ENCODE measurements at places on chromosomes 5 and 9.

GRCh38 chr5:39513236-39513635 lies 88.5 kb upstream of the DAB2 start:
- no peak for DNase-seq

GRCh38 chr9:91111876-91112275 lies 249.8 kb downstream of the AUH start:
- no peak for DNase-seq

DNA sequence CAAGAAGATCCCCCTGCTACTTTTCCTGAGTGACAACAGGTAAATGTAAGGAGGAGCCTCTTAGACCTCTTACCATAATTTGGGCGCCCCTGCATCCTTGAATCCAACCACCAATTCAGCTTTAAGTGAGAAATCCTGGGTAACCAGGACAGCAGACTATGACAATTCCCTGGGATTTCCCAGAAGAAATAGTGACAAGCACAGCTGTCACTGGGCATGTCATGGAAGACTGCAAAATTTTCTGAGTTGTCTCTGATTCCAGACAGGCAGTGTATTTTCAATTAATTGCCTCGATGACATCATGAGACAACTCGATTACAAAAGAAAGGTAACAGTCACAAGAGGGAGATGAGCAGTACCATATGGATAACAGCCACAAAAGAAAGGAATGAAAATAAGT lies 256.9 kb downstream of the BNC2 start:
- no peak for DNase-seq

GRCh38 chr9:27311184-27311583 lies 14.2 kb upstream of the EQTN start:
- DNase-seq, result no peak

DNA sequence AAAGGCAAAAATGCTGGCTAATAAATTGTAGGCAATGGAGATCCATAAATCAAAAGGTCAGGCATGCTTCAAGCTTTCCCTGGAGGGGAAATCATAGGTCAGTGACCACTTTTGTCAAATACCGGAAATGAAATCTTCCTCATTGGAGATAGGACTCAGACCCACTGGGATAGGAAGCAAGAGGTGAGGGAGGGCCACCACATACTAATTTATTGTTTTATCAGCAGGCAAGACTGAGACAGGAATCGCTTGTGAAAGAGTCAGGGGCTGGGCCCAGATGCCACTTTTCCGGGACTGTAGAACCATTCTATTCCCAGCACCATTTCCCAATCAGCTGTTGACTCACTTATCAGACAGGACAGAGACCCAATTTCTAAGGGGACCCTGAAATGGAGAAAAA lies 256.3 kb upstream of the TRIM32 start:
- DNase-seq, result no peak

- DNase-seq, result no peak
These were observed 26.0 kb downstream of the GAPT start for GRCh38 chr5:58517198-58517597.

GRCh38 chr5:139711906-139712224 lies 63.7 kb downstream of the CXXC5 start:
- no peak for DNase-seq

DNA sequence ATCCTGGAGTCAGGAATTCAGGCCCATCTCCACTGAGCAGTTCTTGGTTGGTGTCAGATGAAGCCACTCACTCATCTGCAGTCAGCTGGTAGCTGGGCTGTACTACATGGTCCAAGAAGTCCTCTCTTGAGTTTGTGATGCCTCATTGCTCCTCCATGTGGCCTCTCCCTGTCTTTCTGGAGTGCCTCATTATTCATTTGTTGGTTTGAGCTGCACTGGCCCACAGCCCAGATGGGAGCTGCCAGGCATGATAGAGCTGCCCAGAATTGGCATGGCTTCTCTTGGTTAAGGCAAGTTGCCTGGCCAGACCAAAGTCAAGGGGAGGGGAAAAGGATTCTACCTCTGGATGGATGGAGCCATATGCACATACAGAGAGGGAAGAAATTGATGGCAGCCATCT lies 8.0 kb downstream of the PTCD2 start:
- no peak for DNase-seq

DNA sequence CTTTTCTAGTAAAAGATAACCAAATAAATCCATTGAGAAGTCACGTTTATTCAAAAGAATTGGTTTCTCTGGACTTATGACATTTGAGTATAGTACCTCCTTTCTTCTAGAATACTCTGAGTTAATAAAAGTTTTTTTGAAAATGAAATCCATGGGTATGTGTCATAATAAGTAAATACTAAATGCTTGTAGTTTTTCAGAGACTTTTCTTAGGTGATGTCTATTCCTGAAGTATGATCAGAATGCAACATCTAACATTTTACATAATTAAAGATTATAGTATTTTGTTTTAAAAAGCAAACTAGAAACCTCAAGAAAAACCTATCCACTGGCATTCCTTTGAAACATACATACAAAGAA lies 63.2 kb downstream of the NFIB start:
- no peak for DNase-seq

DNA sequence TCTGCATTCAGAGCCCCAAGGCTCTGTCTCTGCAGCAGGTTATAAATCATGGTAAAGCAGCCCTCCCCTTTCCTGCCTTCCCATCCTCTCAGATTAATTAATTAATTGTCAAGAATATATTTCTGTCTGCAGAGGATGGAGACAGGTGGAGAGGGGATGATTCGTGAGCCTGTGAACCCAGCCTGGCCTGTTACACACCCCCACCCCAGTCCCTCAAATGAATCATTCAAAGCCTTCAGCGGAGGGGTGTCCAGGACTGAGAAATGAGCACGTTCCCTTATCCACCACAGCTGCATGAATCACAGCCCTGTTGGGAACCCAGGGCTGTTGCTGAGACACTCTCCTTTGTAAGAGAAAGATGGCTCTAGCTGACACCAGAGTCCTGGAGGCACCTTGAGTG lies 56.0 kb downstream of the NIPAL4 start:
- DNase-seq, result peak; percentile 75

DNA sequence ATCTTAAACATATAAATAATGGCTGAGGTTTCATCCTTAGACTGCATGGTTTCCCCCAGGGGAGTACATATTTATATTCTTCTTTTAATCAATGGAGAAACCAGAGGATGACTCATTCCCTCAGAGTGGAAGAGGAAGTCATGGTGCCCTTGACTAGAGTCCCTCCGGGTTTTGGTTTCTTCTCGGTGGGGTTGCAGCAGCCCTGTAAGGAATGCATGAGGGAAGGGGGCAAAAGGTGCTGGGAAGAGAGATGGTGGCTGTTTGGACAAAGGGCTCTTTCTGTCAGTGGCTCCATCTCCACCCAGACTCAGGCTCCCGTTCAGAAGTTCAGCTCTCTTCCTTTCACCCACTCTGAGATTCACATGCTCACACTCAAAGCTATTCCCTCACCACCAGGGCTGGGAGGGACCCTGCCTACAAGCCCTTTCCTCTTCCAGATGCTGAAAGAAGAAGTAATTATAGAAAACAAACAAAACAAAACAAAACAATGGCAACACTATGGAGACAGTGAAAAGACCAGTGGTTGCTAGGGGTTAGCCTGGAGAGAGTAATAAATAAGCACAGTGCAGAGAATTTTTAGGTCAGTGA lies 129.8 kb upstream of the IL12B start:
- DNase-seq, result no peak

GRCh38 chr5:99243111-99243510 lies 314.3 kb upstream of the CHD1 start:
- DNase-seq, result no peak

- DNase-seq, result no peak
These were observed 39.8 kb upstream of the TTC39B start for GRCh38 chr9:15346837-15347236.

- DNase-seq, result no peak
These were observed 8.7 kb upstream of the B4GALT1 start for GRCh38 chr9:33175649-33176325.

GRCh38 chr5:168093200-168093910 lies 198.1 kb upstream of the WWC1 start:
- DNase-seq, result no peak

DNA sequence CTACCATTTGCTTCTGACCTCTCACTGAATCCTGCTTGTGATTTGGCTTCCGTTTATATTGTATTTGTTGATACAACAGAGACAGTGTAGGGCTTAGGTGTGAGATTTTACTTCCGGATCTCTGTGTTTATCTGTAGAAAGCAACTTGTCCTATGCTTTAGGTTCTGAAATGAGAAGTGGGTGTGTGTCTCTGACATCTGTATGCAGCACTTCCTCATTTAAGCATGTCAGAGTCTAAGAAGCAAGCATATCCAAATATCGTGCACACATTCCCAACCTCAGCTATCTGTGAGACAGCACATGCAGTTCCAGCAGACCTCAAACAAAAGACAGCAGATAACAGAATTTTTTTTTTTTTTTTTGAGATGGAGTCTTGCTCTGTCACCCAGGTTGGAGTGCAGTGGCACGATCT lies 16.3 kb downstream of the KLF9 start:
- no peak for DNase-seq

DNA sequence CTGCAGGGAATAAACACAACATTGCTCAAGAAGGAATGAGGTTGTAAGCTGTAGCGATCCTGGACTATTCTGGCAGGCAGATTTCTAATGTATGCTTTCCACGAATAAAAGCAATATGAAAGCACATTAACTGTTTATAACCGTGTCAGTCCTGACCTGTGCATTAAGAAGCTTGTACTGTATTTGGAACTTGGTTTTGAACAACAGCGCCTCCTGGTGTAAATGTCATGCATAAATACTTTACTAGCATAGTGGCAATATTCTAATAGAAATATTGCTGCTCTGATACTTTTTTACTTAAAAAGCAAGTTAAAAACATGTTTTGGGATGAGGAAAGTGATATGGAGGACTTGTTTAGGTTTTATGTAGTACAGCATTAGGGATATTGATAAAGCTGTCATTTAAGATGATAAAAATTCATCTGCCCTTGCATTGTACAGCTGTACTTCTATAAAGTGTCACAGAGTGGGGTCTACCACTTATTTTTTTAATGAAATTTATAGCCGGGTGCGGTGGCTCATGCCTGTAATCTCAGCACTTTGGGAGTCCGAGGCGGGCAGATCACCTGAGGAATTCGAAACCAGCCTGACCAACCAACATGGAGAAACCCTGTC lies 70.7 kb upstream of the GNE start:
- peak; percentile 12 for DNase-seq

DNA sequence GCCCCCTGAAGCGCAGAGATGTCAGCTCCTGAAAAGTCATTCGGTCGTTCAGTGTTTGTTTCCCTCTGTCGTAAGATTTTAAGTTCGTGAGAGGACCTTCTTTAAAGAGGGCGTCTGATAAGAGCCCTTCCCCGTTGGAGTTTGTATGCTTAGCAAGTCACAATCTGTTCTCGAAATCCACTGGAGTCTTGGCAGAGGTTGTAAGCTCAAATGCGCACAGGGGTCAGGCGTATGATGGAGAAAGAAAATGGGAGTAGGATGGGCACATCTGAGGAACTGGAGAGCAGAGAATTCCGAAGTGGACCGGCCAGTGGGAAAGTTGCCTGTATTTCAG lies 710 bp downstream of the HSD17B4 start:
- no peak for DNase-seq

GRCh38 chr9:18920141-18921084 lies 112.6 kb downstream of the SAXO1 start:
- DNase-seq, result no peak

DNA sequence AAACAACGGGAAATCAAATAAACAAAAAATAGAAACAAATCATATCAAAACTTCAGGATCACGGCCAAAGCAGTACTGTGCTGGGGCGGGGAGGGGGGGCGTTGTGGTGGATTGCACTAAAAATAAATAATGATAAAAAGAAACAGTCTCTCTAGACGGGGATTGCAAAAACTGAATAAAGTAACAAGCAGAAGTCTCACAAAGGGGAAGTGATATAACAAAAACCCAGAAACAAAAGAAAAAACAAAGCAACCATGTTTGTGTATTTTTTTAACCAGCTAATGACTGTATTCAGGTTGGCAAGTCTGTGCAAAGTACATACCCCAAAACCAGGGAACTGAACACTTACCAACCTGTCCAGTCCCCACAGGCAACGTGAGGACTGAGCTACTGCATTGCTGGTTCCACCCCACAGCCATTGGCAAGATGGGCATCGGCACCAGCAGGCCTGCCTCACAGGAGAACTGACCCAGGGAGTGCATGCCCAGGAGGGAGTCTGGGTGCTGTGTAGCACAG lies 24.1 kb downstream of the BICD2 start:
- no peak for DNase-seq

- no peak for DNase-seq
These were observed 3.9 kb downstream of the ACSL6 start for GRCh38 chr5:132007399-132008162.

DNA sequence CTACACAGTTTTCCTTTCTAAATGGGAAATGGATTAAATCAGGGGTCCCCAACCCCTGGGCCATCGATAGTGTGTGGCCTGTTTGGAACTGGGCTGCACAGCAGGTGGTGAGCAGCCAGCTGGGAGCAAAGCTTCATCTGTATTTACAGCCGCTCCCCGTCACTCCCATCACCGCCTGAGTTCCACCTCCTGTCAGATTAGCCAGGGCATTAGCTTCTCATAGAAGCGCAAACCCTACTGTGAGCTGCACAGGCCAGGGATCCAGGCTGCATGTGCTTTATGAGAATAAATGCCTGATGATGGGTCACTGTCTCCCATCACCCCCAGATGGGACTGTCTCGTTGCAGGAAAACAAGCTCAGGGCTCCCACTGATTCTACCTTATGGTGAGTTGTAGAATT lies 41.2 kb upstream of the FLT4 start:
- no peak for DNase-seq

GRCh38 chr5:73451224-73452130 lies 2.9 kb upstream of the FOXD1 start:
- no peak for DNase-seq

All from BJ (cell line).